ENCODE measurements at places on chromosomes 13 and 19. TPM values are rescaled to one million over a fixed set of nuclear protein-coding genes. Genes with fewer than 3 reads are reported as not detected.

Gene CEACAM7
- not detected for total RNA-seq

Gene CLEC17A
- not detected for total RNA-seq

Gene CYP4F12
- total RNA-seq = 17.2 TPM

DNA sequence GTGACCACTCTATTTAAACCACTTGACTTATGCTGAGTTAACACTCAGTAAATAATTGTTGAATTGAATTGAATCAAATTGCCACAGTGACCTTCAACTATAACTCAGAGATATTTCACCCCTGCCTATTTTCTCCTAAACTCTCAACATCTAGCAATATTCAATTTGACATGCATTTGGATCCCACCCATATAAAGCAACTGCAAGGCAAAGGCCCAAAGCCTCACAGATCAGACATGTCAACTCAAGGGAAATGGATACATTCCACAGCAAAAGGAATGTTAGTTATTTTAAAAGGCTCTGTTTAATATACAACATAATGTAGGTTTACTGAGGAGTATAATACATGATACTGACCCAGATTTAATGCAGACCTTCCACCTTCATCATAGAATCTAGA, 107.4 kb downstream of the KCTD12 start:
- DNase-seq = no peak
- H3K36me3 ChIP-seq = no peaks in the 10 kb centered on the region
- H3K4me3 ChIP-seq = no peak overlapping the region
- H3K27ac ChIP-seq = no peak overlapping the region
- no peaks in the 10 kb centered on the region for H3K27me3 ChIP-seq

GRCh38 chr19:31600731-31601295, 251.6 kb upstream of the TSHZ3 start:
- H3K27ac ChIP-seq = no peak overlapping the region
- H3K36me3 ChIP-seq = no peaks in the 10 kb centered on the region

DNA sequence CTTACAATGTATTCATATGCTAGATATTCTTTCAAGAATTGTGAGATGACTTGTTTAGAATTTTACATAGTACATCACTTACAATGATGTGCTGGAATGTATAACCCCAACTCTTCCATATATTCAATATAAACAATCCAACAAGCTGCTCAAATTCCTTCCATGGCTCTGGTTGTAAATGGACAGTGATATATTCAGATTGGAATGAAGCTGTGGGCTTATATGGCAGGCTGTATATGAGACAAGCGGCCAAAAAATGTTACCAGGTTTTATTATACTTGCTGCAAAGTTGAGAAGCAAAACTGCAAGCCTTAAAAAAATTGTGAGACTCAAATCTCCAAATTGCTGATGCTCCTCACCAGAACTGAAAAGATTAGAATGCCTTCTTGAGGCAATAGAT, 83.6 kb upstream of the KLF12 start:
- no peak overlapping the region for H3K4me3 ChIP-seq
- DNase-seq = no peak
- no peaks in the 10 kb centered on the region for H3K36me3 ChIP-seq
- H3K27me3 ChIP-seq = no peaks in the 10 kb centered on the region
- H3K4me1 ChIP-seq = no peaks in the 10 kb centered on the region

Gene TMEM255B
- 4.7 TPM for total RNA-seq

GRCh38 chr19:45812297-45812696, 2.8 kb downstream of the RSPH6A start:
- H3K36me3 ChIP-seq = no peaks in the 10 kb centered on the region
- no peak for DNase-seq
- no peak overlapping the region for H3K27ac ChIP-seq
- H3K4me3 ChIP-seq = no peak overlapping the region
